GM12891 (cell line): ENCODE measurements at places on chromosomes 2 and 18.

GRCh38 chr18:6748241-6748640, 18.7 kb downstream of the ARHGAP28 start:
- no peak for DNase-seq

DNA sequence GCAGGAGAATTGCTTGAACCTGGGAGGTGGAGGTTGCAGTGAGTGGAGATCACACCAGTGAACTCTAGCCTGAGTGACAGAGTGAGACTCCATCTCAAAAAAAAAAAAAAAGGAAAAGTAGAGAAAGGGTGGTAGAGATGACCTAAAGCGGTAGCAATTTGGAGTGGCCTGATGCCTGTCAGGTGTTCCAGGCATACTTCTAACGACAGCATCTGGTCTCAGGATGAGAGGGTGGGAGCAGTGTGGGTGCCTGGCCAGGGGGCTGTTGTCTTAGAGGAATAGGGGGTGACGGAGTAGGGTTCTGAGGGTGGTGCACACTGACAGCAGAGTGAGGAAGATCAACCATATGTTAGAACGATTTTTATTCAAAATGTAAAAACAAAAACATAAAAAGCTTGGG, 21.8 kb downstream of the ZNF236 start:
- no peak for DNase-seq

DNA sequence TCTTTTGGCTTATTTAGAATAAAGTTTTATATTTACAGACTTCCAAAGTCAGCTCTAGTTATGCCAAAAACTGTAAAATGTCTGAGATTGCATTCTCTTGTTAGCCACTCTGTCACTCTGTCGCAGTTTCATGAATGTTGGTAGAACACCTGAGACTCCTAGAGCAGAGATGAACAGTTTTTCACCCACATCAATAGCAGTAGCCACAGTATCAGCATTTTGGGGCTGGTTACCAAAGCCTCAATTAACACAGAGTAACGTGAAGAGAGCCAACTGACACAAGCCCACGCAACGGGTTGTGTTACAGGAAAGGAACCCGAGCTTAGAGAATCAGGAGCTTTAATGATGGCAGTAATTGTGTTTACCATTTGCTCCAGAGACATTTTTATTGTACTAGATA, 443.0 kb upstream of the SLC39A10 start:
- no peak for DNase-seq

- peak; percentile 42 for DNase-seq
Measured at GRCh38 chr2:20650393-20650876, 463 bp downstream of the HS1BP3 start.

- no peak for DNase-seq
Measured at GRCh38 chr18:3186678-3187658, 32.8 kb downstream of the MYOM1 start.

DNA sequence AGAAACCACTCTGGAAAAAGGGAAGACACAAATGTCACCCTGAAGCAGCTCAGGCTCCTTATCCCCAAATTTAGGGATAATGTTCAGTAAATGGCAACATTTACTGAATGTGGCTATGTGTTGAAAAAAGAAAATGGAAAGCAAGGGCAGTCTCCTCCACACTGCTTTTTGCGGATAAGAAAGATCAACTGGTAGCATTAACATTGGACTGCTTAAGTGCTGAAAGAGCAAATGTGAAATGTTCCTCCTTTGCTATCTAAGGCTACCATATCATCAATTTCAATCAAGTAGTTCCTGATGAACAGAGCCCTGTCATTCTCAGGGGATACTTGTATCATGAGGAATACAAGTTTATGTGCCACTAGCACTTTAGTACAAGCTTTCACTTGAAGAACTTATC, 12.5 kb downstream of the FBXO11 start:
- DNase-seq = no peak

GRCh38 chr18:77113361-77114151, 19.0 kb downstream of the MBP start:
- no peak for DNase-seq

GRCh38 chr2:202267495-202267894, 1.9 kb downstream of the NOP58 start:
- no peak for DNase-seq

- no peak for DNase-seq
Measured at GRCh38 chr2:189651284-189651683, 10.0 kb upstream of the ASNSD1 start.

- DNase-seq = no peak
Measured at GRCh38 chr2:149487189-149487588, 100.4 kb downstream of the MMADHC start.

GRCh38 chr2:134408386-134408785, 154.5 kb downstream of the MGAT5 start:
- DNase-seq = no peak

GRCh38 chr18:11392980-11393885, 216.2 kb upstream of the SLC35G4 start:
- no peak for DNase-seq

- DNase-seq = no peak
Measured at GRCh38 chr2:73418343-73418742, 32.7 kb downstream of the ALMS1 start.
